K562 (cell line): ENCODE measurements at places on chromosomes 5 and 9.

- no peak for DNase-seq
- H3K27me3 ChIP-seq, result peaks cover 8% of the 10 kb centered on the region; the same call in 2 of the 3 replicates
- H3K4me3 ChIP-seq, result no peak overlapping the region
- H3K36me3 ChIP-seq, result no peaks in the 10 kb centered on the region
- H3K27ac ChIP-seq, result no peak overlapping the region
These were observed 53.4 kb downstream of the COL23A1 start for GRCh38 chr5:178536541-178537466.

DNA sequence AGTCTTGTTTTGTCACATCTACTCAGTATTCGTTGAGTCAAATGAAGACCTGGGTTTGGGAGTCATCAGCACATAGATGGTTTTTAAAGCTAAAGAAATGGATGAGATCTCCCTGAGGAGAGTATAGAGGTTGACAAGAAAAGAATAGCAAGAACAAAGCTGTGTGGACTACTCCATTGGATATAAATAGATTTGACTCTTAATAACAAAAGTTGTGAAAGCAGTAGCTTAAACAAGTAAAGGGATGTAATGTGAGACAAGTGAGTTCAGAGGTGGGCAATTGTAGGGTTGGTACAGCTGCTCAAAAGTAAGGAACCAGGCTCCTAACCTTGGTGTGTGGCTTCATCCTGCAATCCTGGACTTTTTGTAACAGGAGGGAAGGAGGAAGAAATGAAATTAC lies 49.3 kb downstream of the CSNK1G3 start:
- no peaks in the 10 kb centered on the region for H3K27me3 ChIP-seq
- H3K36me3 ChIP-seq, result no peaks in the 10 kb centered on the region
- no peak for DNase-seq
- H3K27ac ChIP-seq, result no peak overlapping the region
- no peak overlapping the region for H3K4me3 ChIP-seq

GRCh38 chr5:170519549-170519948 lies 15.7 kb downstream of the KCNIP1 start:
- no peak overlapping the region for H3K4me3 ChIP-seq
- no peaks in the 10 kb centered on the region for H3K4me1 ChIP-seq
- no peaks in the 10 kb centered on the region for H3K27me3 ChIP-seq
- H3K27ac ChIP-seq, result no peak overlapping the region
- no peaks in the 10 kb centered on the region for H3K36me3 ChIP-seq
- no peak for DNase-seq

- peaks cover 7% of the 10 kb centered on the region; the same call in 1 of the 2 replicates for H3K4me1 ChIP-seq
- H3K36me3 ChIP-seq, result peaks cover 52% of the 10 kb centered on the region
- no peak overlapping the region for H3K27ac ChIP-seq
- no peak overlapping the region for H3K4me3 ChIP-seq
These were observed 37.1 kb downstream of the PPARGC1B start for GRCh38 chr5:149767281-149767550.

- DNase-seq, result no peak
- H3K4me1 ChIP-seq, result no peaks in the 10 kb centered on the region
- H3K27ac ChIP-seq, result no peak overlapping the region
- no peaks in the 10 kb centered on the region for H3K36me3 ChIP-seq
- no peaks in the 10 kb centered on the region for H3K27me3 ChIP-seq
These were observed 582.7 kb upstream of the DMAC1 start for GRCh38 chr9:8382266-8382665.

- H3K4me1 ChIP-seq, result no peaks in the 10 kb centered on the region
- H3K4me3 ChIP-seq, result no peak overlapping the region
- H3K27ac ChIP-seq, result no peak overlapping the region
- H3K36me3 ChIP-seq, result no peaks in the 10 kb centered on the region
These were observed 101.5 kb upstream of the GHR start for GRCh38 chr5:42321785-42322184.

DNA sequence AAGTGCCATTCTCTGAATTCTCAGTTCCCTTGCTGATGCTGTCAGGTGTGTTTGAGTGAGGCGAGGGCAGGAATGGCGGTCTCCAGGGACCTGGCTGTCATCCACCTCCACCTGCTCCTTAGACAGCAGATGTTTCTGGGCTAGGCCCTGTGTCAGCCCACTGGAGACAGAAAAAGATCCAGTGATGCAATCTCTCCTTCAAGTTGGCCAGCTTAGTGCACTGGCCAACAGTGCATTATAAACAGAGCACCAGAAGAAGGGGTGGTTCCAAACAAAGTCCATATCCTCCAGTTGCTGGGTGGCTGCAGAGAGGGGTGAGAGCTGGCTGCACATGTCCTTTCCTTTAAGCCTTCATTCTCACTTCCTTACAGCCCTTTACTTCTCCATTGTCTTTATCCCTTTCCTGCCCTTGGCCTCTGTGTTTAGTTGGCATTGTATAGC lies 26.5 kb downstream of the NANS start:
- no peak overlapping the region for H3K4me3 ChIP-seq
- no peak for DNase-seq
- peaks cover 9% of the 10 kb centered on the region; the same call in 2 of the 3 replicates for H3K4me1 ChIP-seq
- peaks cover 89% of the 10 kb centered on the region for H3K36me3 ChIP-seq
- H3K27ac ChIP-seq, result no peak overlapping the region
- no peaks in the 10 kb centered on the region for H3K27me3 ChIP-seq

DNA sequence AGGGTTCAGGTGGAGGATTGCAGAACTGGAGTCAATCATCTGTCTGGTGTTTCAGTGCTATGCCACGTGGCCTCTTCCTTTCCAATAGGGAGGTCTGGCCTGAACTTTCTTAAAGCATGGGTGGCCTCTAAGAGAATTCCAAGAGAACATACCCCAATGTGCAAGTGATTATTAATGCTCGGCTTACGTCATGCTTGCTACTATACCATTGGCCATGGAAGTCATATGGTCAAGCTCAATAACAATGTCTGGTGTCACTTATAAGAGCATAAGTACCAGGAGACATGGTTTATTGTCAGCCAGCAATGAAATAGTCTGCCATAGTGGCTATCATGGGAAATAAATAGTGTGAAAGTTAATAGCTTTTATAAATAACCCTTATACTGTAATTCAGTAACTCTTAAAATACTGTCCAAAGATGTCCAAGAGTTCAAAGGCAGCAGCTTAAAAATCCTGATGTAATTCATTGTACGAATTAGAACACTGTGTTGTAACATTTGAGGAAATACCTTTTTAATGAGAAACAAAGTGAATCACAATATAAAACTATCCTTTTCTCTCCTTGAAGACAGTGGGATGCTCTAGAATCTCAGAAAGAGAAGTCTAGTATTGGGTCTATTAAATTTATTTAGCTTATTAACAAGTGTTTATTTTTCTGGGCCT lies 355.4 kb upstream of the PRR16 start:
- no peak overlapping the region for H3K27ac ChIP-seq
- H3K27me3 ChIP-seq, result no peaks in the 10 kb centered on the region
- H3K4me1 ChIP-seq, result no peaks in the 10 kb centered on the region

- no peaks in the 10 kb centered on the region for H3K36me3 ChIP-seq
- no peak overlapping the region for H3K27ac ChIP-seq
These were observed 161.9 kb downstream of the TRIO start for GRCh38 chr5:14305045-14305444.

DNA sequence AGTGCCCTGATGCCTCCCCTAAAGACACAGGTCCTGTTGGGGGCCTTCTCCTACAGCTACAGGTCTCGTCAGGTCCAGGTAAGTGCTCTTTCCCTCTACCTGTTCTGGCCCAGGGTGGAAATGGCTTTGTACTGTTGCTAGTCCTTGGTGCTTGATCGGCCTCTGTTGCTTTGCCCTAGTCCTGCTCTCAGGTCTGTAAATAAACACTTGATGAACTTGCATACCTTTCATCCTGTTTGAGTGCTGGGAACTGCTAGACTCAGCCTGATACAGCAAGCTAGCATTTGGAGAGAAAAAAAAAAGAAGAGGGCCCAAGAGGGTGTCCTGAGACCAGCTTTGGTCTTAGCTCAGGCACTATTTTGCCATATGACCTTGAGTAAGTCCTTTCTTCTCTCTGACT lies 21.8 kb upstream of the ZNF618 start:
- H3K4me1 ChIP-seq, result no peaks in the 10 kb centered on the region
- no peak overlapping the region for H3K27ac ChIP-seq
- H3K36me3 ChIP-seq, result no peaks in the 10 kb centered on the region
- no peak overlapping the region for H3K4me3 ChIP-seq

DNA sequence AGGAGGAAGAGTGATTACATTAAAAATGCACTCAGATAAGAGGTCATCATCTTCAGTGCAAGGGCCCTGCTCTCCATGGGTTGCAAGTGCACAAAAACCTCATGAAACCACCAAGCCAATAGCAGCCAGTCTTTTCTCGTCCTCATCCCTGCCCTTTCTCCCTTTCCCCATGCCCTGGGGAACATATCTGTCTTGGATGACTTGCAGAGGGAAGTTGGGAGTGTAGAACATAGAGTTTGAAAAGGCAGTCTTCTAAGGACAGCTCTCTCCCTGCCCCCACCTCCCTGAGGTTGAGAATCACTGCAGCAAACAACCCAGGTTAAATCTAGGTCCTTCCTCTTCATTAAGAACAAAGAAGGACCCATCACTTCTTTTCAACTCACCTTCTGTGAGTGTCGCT lies 22.0 kb downstream of the DDX31 start:
- peaks cover 98% of the 10 kb centered on the region for H3K36me3 ChIP-seq
- H3K27ac ChIP-seq, result no peak overlapping the region
- H3K27me3 ChIP-seq, result no peaks in the 10 kb centered on the region
- no peaks in the 10 kb centered on the region for H3K4me1 ChIP-seq
- H3K4me3 ChIP-seq, result no peak overlapping the region
- no peak for DNase-seq

- DNase-seq, result peak; percentile 86
- H3K27ac ChIP-seq, result no peak overlapping the region
- H3K4me3 ChIP-seq, result no peak overlapping the region
- H3K4me1 ChIP-seq, result no peaks in the 10 kb centered on the region
- H3K36me3 ChIP-seq, result no peaks in the 10 kb centered on the region
These were observed 616.4 kb upstream of the NUDT12 start for GRCh38 chr5:104178829-104179456.
